ENCODE measurements at places on chromosomes 7 and 10.

DNA sequence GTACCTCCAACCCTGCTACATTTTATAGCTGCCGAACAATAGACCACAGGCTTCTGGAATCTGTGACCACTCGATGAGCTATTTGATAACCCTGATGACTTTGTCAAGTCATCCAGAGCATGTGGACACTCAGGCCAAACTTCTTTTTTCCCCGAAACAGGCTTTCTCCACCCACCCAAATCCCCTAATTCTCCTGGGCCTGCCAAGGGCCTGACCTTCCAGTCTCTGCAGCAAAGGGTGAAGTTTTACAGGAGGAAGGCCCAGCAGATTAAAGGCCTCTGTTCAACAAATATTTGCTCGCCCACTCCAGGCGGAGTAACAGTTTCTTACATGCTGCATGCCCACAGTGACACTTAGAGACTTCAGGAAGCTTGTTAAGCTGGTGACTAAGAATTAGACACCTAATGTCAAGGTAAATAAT, 2.0 kb downstream of the JCAD start:
- no peak for DNase-seq

DNA sequence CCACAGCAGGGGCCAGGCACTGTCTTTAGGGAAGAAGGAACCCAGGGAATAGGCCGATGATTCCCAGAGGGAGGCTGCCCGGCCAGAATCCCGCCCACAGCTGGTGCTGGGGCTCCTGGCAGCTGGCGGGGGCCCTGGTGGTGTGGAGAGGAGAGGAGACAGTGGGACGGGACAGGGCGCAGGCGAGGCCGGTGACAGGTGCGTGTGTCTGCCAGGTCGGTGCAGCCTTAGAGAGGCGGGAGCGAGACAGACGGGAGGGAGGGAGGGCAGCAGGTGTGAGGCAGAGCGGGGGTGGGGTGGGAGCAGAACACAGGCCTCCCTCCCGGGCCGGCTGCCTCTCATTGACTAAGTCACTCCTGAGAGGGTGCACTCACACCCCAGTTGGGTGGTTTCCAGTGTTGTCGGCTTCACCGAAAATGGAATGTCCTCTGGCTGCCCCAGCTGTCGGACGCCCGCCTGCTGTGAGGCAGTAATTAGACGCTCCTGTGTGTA, 55.2 kb downstream of the ELFN1 start:
- DNase-seq, result no peak

- DNase-seq, result no peak
Measured at GRCh38 chr10:36676321-36676720, 449.1 kb upstream of the ANKRD30A start.

DNA sequence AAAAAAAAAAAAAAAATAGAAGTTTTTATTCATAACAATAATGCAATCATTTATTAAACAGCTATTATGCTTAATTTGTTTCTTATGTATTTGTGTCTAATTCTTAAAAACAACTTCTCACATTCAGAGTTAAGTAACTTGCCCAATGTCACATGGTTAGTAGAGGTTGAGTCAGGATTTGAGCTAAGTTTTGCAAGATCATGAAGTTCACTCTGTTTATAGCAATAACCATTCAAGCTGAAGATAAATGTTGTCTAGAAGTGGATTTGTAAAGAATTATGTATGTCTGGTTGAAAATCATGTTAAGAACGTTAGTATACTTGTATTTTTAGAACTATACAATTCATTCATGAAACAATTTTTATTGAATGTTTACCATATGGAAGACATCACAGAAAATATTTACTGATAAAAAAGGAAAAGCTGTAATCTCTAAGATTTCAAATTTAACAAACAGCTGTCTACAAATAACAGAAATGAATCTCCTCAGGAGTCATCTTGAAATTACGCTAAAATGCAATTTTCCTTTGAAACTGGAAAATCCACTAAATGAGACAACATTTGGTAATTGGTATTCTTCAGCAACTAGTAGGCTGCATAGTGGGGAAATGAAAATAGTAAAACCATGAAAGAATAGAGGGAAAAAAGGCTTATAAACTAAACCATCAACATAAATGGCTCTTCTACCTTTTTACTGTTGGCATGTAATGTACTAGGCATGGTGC, 70.5 kb upstream of the AHR start:
- no peak for DNase-seq

DNA sequence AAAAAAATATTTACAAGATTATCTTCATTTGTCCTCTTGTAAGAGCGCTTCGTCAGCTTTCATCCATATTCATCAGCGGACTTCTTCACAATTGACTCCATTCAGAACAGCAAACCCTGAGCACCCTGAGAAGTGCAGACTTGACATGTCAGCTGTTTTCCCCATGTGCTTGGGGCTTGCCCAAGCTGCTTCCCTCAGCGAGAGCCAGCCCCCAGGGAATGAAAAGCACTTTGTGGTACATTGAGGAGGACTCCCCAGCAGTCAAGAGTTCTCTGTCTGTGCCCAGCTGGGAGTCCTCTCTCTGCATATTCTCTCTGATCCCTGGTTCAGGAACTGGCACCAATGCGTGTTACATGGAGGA, 22.7 kb downstream of the HKDC1 start:
- DNase-seq, result peak; percentile 34

- DNase-seq, result no peak
Measured at GRCh38 chr7:4819560-4820404, 42.0 kb downstream of the PAPOLB start.

DNA sequence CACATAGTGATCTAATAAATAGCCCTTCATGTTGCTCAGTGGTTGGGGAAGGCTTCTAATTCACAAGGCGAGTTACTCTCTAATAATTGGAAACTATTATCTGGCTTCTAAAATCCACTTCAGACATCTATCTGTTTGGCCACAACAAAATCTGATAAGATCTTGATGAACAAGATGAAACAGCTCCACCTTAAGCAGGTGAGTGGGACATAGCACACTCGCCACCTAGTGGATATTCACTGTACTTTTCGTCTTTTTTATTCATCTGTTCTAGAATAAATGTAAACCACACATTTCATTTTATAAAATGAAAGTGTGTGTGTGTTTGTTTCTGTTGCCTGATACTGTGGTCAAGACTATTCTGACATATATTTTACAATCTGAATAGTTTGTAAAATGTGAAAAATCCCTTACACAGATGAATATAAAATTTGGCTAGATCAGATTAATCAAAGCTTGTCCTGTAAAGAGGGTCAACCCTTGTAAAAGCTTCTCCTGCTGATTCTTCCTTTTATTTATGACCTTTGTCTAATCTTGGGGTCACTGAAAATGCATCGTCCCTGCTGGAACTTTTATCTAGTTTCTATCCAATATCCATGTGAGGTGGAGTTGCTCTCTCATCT, 26.5 kb upstream of the CNTNAP2 start:
- DNase-seq, result no peak

DNA sequence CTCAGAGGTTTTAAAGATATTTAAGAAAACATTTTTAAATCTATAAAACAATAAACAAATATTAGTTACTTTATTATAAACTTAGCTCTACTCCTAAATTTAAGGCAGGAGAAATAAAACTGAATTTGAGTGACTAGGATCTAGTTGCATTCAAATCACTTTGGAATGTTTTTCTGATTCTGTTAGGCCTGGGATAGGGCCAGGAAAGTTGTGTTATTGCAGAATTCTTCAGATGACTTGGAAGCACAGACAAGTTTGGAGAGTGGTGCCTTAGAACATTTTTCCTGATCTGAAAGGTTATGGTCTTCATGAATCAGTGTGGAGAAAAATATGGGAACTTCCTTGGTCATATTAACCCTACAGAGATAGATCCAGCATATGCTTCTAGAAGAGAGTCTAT, 15.6 kb upstream of the SLC25A13 start:
- no peak for DNase-seq

GRCh38 chr10:8485032-8485431, 430.5 kb downstream of the GATA3 start:
- DNase-seq, result no peak

DNA sequence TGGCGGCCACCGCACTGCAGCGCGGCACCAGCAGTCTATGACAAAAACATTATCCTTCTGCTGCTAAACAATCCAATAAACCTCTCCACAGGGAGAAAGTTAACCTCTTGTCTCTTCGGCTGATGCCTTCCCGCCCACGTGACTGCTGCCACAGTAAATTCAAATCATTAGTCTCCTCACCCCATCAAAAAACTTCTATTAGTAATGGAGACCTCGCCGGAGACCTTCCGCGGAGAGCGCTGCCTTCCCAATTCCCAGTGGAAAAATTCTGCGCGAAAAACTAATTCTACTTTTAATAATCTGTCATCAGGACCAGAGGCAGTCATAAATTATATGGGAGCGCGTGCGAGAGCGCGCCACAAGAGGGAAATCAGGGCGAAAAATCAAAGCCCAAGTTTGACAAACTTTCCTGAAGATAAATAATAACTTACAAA, 90.0 kb upstream of the PAX2 start:
- DNase-seq, result no peak

DNA sequence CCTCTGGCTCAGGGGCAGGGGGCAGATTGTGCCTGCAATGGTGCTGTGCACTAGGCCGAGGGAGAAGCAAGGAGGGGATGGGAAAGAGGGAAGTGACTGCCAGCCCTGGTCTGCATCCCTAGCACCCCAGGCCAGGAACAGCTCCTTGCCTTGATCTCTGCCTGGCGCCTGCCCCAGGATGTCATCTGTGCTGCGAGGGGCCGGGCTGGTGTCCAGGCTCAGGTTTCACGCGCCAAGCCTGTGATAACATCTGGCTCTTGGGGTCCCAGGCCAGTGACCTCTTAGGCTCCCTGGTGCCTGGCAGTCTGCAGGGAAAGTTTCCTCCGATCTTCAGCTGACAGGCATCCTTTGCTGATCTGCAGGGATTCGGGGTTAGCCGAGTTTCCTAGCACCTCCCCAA, 193.5 kb upstream of the GPR26 start:
- DNase-seq, result no peak

DNA sequence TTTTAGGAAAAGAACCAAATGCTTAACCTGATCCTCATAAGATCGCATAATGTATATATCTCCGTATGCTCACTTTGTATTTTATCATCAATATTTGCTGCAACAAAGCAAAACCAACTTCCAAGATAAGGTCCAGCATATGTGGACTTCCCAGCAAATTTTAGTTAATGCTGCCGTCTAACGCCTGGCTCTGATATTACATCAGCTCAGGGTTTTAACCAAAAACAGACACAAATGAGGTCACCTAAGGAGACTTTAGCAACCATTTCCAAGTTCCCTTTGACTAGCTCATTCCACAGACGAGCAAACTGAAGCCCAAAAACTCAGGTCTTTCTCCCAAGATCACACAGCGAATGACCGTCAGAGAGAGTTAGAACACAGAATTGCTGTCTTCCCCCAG, 59.4 kb upstream of the UCN3 start:
- DNase-seq, result no peak

- DNase-seq, result no peak
Measured at GRCh38 chr7:98077762-98078161, 28.9 kb upstream of the LMTK2 start.

DNA sequence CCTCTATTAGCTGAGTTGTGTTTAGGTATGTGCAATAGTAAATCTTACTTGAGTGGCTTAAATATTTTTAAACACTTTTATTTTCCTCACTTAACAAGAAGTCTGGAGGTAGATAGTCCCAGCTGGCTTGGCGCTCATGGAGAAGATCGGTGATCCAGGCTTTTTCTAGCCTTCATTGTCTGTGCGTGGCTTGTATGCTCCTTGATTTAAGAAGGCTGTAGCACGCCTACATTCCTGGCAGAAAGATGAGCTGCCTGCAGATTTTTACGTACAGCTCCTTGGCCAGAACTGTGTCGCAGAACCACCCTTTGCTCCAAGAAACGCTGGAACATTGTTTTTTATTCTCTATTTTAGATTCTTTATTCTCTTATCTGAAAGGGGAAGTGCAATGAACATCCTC, 284.1 kb downstream of the KIF20B start:
- no peak for DNase-seq

GRCh38 chr7:54802841-54803240, 43.8 kb upstream of the SEC61G start:
- no peak for DNase-seq

GRCh38 chr7:140042386-140042670, 20.4 kb downstream of the PARP12 start:
- no peak for DNase-seq

GRCh38 chr10:128165536-128165935, 39.3 kb upstream of the MKI67 start:
- no peak for DNase-seq

DNA sequence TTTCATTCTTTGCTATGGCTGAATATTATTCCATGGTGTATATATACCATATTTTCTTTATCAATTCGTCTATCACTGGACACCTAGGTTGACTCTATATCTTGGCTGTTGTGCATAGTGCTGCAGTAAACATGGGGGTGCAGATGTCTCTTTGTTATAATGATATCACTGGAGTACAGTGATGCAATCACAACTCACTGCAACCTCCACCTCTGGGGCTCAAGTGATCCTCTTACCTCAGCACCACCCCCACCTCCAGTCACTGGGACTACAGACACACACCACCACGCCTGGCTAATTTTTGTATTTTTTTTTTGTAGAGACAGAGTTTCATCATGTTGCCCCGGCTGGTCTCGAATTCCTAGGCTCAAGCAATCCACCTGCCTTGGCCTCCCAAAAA, 15.6 kb downstream of the KLHL7 start:
- no peak for DNase-seq

DNA sequence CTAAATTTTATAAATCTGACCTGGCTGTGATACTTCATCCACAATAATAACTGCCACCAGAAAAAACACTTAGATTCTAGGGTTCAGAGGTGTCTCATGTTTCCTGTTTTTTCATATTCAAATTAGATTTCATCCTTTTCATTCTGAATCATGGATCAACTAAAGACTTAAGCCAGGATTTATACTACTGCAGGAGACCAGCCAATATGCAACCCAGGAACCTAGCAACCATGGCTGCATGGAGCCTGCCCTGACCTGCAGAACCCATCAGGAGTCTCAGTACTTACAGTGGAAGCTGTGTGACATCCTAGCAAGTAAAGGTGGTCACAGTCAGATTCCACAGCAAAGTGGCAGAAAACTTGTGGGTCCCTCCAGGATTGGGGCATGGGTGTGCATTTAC, 40.5 kb upstream of the RNF148 start:
- DNase-seq, result no peak

DNA sequence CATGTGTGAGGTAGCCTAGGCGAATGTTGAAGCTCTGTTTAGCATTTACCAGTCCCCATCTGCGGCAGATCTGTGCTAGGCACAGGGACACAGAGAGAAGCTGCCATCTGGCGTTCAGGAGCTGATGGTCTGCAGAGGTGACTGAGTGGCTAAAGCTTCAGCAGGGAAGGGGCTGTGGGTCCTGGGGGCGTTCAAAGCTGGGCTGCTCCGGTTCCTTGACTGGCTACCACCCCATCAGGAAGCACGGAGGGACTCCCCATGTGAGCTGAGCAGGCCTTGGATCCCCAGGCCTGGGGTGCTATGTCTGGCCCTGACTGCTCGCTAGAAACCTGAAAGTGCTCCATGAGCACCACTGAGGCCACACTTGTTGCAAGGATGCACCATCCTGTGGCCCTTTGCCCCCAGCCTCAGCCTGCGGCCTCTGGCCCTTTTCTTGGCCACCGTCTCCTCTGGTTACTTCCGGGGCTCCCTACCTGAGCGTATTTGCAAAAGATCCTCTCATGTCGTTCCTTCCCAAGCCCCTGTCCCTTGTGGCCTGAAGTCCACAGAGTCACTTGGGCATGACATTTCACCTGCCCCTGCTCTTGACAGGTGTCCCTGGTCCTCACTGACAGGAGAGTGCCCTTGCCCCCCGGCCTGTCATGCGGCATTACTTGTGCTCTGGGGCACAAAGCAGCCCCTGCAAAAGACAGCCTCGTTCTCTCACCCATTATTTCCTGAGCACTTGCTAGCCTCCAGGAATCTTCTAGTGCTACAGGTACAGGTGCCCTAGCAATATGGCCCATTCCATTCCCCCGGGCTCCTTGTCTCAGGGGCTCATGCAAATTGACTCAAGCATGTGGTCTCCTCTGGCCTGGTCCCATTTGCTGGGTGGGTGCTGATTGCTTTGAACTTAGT, 108.1 kb downstream of the GLRX3 start:
- DNase-seq, result no peak

Measured in hematopoietic multipotent progenitor cell treated with erythropoietin and hydrocortisone succinate and interleukin-3 and kit ligand, for 15 days (in vitro differentiated cells).